ENCODE measurements at places on chromosomes 2 and 18. TPM values are rescaled to one million over a fixed set of nuclear protein-coding genes. Genes with fewer than 3 reads are reported as not detected.
A peak's percentile ranks its signal among the peaks of the same experiment; 100 is the strongest.

CHRND gene
- not detected for total RNA-seq

THOC1 gene
- total RNA-seq, result 7.6 TPM

DNA sequence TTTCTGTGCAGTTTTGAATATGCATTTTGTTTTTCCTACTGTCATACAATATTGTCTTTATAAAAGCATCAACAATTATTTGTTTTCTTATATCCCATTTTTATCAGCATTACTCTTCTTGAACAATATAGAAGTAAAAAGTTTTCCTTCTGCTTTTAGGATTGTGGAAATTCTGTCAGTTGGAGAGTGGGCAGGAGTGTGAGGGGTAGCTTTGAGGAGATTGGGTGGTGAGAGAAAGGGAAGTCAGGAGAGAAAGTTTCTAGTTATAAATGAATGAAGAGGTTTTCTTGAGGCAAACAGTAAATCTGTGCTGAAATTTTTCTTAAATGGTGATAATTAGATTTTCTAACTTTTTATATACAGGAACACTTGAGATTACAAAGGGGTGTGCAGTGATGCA is 151.7 kb upstream of the NOSTRIN start:
- H3K4me1 ChIP-seq, result no peaks in the 10 kb centered on the region
- H3K27me3 ChIP-seq, result no peaks in the 10 kb centered on the region
- H3K4me3 ChIP-seq, result no peak overlapping the region
- H3K27ac ChIP-seq, result no peak overlapping the region
- no peaks in the 10 kb centered on the region for H3K36me3 ChIP-seq

GRCh38 chr2:215105607-215106354 is 32.6 kb downstream of the ABCA12 start:
- no peak overlapping the region for H3K4me3 ChIP-seq
- H3K36me3 ChIP-seq, result no peaks in the 10 kb centered on the region
- H3K4me1 ChIP-seq, result no peaks in the 10 kb centered on the region
- H3K27ac ChIP-seq, result no peak overlapping the region

- peaks cover 11% of the 10 kb centered on the region for H3K4me1 ChIP-seq
- DNase-seq, result peak; percentile 69
- H3K27me3 ChIP-seq, result no peaks in the 10 kb centered on the region
- no peaks in the 10 kb centered on the region for H3K36me3 ChIP-seq
- peak overlapping the region; percentile 64 for H3K4me3 ChIP-seq
Observed at GRCh38 chr2:70124983-70125480, 37.8 kb downstream of the PCBP1 start.

Data from heart left ventricle (tissue), 16 donors.